ENCODE measurements at places on chromosomes 2 and 18.

GRCh38 chr2:216890138-216890537, 30.3 kb upstream of the TNP1 start:
- DNase-seq = no peak

- DNase-seq = no peak
Measured at GRCh38 chr2:187503700-187504099, 50.5 kb downstream of the TFPI start.

DNA sequence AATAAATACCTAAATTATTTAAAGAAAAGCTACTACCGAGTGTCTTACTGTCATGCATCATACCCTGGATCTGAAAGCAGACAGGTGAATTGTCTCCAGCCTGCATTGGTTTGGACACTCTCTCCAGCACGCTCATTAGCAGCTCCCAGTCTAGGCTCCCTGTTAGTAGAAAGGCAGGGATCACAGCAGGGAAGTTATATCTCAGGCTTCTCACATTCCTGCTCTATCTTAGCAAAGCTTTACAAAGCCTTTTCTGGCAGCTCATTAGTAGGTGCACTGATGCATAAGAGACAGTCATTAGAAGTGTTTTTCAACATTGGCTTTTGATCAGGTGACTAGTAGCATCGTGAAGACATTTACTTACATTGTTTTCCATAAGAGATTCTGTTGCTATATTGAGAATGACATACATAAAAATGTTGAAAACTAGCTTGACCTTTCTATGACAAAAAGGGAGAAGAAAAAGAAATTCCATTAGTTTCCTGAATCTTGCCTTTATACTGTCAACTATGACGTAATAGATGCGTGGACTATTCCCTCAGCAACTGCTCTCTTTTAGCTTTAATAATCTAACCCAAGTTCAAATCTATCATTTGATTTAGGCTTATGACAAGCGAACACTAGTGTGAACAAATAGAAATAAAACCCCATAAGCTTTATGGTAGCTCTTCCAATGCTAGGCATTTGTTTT, 408.7 kb upstream of the KCNH7 start:
- no peak for DNase-seq

DNA sequence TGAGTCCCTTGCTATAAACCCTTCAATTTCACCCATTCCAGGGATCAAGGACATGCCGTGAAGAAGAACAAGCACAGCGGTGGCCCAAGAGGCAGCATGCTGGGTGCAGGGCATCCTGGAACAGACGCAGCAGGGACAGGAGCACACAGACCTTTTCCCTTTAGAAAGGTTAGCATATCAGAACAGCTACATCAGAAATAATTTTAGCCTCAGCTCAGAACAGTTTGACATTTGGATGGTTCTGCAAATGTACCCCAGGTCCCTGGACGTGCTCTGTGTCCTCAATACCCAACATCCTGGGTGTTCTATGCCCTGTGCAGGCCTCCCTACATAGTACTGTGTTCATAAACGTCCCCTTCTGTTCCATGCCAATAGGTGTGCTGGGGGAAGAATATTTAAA, 80.4 kb downstream of the MYOM1 start:
- DNase-seq = no peak

- DNase-seq = no peak
Measured at GRCh38 chr2:27006602-27007415, 26.0 kb upstream of the TMEM214 start.

DNA sequence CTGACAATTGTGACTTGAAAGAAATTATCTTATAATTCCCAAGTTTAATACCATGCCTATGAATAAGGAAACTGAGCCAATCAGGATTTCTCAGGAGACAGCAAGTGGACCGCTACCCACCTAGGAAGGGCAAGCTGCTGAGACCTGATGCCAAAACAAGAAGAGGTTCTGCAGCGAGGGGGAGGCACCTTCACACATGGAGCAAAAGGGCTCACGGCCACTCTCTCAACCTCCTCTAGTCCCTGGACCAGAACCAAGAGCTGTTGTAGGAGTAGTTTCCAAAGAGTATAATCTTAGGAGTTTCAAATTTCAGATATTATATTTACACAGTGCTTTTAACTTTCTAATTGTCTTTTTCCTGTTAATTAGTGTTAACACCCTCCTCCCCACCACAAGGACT, 154.7 kb upstream of the ETAA1 start:
- DNase-seq = no peak

- no peak for DNase-seq
Measured at GRCh38 chr2:112026509-112026908, 28.6 kb upstream of the TMEM87B start.

- DNase-seq = no peak
Measured at GRCh38 chr2:99571954-99572353, 82.1 kb upstream of the REV1 start.

GRCh38 chr18:10663750-10664149, 137.9 kb downstream of the NAPG start:
- no peak for DNase-seq

- no peak for DNase-seq
Measured at GRCh38 chr2:26632624-26633185, 8.5 kb downstream of the CIB4 start.

- DNase-seq = peak; percentile 34
Measured at GRCh38 chr2:147182260-147182659, 662.6 kb upstream of the ACVR2A start.

- no peak for DNase-seq
Measured at GRCh38 chr2:11550302-11550701, 16.5 kb downstream of the GREB1 start.

DNA sequence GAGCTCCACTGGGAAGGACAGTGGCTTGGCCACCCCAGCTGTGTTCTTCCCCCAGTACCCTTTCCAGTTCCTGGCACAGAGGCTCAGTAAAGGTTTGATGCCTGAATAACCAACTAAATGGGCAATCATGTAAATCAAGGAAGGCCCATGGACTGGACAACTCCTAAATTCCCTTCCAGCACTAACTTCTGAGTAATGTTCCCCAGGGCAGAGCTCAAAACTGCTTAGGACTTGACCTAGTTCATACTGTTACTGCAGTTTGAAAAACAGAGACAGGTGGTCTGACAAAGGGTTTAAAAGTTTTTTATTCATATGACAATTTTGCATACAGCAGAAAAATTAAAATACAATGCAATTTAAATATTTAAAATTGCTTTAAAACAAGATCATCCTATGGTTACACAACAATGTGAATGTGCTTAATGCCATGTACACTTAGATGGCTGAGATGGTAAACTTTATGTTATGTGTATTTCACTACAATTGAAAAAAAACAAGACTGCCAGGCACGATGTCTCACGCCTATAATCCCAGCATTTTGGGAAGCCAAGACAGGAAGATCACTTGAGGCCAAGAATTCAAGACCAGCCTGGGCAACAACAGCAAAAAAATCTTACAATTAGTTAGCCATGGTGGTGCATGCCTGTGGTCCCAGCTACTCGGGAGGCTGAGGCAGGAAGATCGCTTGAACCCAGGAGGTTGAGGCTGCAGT, 26.2 kb downstream of the PCBP1 start:
- DNase-seq = no peak

GRCh38 chr18:53553030-53553429, 671.4 kb downstream of the MBD2 start:
- DNase-seq = no peak

- no peak for DNase-seq
Measured at GRCh38 chr18:1483385-1483784, 578.7 kb downstream of the ADCYAP1 start.

GRCh38 chr2:128808462-128809258, 490.0 kb upstream of the HS6ST1 start:
- DNase-seq = no peak

GRCh38 chr18:33157893-33158292, 282.6 kb downstream of the CCDC178 start:
- DNase-seq = no peak

DNA sequence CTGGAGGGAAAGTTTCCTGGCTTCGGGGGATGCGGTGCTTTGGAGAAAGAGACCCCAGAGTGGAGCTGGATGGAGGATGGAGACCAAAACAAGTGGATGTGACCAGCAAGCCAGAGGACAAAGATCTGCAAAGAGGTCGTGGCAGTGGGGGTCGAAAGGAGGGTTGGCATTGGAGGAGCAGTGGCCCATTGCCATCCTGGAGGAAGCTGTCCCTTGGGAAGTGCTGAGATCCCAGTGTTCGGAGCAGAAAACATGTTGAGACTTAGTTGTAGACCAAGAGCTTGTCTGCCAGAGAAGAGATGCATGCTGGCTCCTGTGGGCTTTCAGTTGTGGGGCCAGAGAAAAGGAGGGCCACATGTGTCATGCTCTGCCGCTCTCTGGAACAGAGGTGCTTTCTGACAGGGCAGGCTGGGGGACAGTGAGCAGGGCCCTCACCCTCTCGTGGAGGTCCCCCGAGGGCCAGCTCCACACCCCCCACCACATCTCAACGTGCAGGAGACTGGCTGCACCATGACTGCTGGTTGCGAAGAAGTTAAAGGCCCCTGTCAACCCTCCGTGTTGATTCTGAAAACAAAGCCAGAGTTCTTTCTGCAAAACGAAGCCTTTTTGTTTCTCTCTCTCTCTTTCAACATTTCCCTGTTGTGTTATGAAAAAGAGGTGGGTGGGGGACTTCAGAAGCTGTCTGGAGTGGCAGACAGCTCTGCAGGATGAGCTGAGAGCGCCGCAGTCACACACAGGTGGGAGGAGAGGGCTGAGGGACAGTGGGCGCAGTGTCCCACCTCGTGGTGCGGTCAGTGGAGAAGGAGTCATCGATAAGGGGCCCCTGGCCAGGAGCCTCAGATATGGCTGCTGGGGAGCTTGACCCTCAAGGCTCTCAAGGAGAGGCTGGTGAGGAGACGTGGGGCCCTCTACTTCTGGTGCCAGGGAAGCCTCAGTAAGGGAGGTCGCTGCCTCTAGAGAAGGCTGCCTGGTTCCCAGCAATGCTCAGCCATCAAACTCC, 77.6 kb upstream of the BCL2L11 start:
- DNase-seq = peak; percentile 60

GRCh38 chr2:220533485-220533884, 906.1 kb downstream of the SLC4A3 start:
- DNase-seq = no peak

- no peak for DNase-seq
Measured at GRCh38 chr2:102144128-102144527, 1.6 kb downstream of the IL1R1 start.

- no peak for DNase-seq
Measured at GRCh38 chr18:52319424-52319983, 20.5 kb upstream of the DCC start.

DNA sequence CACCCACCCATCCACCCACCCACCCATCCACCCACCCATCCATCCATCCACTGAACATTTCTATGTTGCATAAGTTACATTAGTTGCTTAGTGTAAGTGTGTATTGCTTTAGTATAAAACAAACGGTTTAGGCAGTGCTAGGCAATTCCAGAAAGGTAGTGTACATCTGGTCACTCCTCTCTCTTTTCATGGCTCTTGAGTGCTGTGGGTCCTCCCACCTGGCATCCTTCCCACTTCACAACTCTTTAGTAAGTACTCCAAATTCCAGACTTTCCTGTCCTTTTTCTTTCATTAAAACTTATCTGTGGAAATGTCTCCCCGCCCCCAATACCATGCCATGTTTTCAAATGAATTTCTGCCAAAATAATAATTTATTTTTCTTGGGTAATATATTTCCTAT, 122.5 kb downstream of the PLEKHM3 start:
- no peak for DNase-seq

- DNase-seq = no peak
Measured at GRCh38 chr2:123853161-123853560, 171.9 kb upstream of the CNTNAP5 start.

- DNase-seq = no peak
Measured at GRCh38 chr18:50826027-50826426, 6.2 kb upstream of the MRO start.

DNA sequence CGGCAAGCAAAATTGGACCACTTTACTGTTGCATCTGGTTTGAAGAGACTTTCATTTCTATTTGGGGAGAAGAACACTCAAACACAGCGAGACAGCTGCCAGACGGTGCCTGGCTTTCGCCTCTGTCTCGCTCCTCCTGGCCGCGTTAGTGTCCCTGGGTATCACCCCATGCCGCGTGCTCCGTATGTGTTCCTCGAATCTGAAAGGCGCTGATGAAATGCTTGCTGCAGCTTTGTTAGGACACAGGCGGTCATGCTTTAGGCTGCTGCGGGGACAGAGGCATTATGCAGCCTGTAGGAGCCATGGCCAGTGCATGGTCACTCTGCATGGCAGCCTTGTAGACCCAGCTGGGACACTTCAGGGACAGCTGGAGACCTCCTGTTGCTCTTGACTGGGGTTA, 53.9 kb downstream of the LDLRAD4 start:
- DNase-seq = no peak

DNA sequence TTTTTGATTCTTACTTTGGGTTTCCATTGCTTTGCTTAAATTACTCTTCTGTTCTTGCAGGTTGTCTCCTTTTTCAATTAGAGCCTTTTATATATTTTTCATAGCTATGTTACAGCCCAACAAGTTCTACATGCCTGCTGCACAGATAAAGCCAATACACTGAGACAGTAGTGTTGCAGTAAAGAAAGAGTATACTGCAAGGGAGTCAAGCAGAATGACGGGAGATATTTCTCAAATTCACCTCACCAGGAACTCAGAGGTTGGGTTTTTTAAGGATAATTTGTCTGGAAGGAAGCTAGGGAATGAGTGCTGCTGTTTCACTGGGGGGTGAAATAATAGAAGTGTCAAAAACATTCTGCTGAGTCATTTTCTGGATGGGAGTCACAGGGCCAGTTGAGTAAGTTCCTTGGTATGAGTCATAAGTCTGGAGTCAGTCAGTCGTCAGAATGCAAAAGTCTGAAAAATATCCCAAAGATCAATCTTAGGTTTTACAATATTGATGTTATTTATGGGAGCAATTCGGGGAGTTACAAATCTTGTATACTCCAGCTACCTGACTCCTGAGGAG, 193.0 kb upstream of the RGPD4 start:
- DNase-seq = no peak

DNA sequence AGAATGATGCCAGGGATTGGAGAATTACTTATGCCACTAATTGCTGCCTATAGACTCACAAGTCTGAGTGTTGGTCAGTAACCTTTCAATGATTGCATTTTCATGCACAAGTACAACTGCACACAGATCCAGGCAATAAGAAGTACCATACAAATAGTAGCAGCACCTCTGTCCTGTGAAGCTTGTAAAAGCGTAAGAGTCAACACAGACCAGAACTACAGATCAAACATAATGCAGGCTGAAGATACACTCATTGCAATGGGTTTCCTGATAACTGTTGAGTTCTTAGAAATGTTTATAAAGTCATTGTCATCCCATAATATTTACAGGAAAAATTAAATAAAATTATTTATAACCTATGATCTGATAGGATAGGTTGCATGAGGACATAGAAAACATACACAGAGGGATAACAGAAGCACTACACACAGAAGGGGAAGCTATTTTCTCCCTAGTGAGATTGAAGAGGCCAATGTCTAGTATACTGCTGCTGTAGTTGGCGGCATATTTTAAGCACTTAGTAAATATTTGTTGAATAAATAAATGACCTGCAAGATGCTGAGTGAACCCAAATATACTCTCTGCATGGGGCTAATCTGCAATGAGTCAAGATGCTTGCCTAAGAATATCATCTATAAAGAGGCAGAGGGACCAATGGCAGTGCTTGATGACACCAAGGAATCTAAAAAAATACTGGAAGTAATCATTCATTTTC, 5.7 kb upstream of the PIK3C3 start:
- no peak for DNase-seq

Data from stimulated activated naive B cell treated with anti-CD40 and anti-IgM and Interleukin-4, amounts not matched to agents 10 μg/mL and 1 μg/mL and 100 μg/mL, for 72 hours (primary cell).